ENCODE measurements at places on chromosomes 1 and 21.

DNA sequence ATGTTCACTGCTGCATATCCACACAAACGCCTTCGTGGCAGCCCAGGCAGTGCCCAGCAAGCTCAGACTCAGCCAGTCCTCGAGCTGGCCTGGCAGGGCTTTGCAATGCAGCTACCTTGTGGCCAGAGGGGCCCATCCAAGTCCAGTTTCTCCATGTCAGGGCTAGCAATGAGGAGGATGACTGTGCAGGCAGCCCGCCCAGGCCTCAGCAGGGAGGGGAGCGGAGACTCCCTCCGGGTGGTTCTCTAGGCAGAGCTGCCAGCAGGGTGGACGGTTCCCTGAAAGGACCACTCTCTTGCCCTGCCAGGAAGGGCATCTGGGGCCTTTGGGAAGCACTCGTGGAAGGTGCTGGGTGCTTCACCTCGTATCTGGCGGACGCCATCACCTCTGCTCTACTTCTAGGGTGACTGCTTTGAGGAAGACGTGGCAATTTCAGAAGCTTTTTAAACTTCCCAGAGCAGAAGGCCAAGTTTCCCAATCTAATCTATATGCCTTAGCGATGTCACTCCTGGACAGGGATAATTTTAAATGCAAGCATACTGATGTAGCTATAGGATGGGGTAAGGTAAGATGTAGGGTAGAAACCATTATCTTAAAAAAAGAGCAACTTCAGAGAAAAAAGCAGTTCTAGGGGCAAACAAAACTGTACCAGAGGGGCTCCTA lies 56.2 kb downstream of the RUNX1 start:
- no peak for DNase-seq

- no peak for DNase-seq
These were observed 42.5 kb upstream of the MTF1 start for GRCh38 chr1:37901893-37902225.

- DNase-seq = no peak
These were observed 725 bp downstream of the GUCA2A start for GRCh38 chr1:42163536-42164503.

- no peak for DNase-seq
These were observed 101.5 kb upstream of the COL24A1 start for GRCh38 chr1:86258101-86258500.

- DNase-seq = no peak
These were observed 572.9 kb upstream of the CAMK1G start for GRCh38 chr1:209010475-209011230.

GRCh38 chr1:41661428-41662060 lies 177.1 kb upstream of the EDN2 start:
- DNase-seq = no peak
